ENCODE measurements at places on chromosomes 7 and 10. TPM values are rescaled to one million over a fixed set of nuclear protein-coding genes. Genes with fewer than 3 reads are reported as not detected.

The MTURN gene
- total RNA-seq = 36.3 TPM

The CDH23 gene
- total RNA-seq = 5.1 TPM

The SLC26A3 gene
- 856 TPM for total RNA-seq

The HMX2 gene
- total RNA-seq = 0.69 TPM

The ERV3-1 gene
- 38.7 TPM for total RNA-seq

The ZNF92 gene
- 8.6 TPM for total RNA-seq

The TUBAL3 gene
- 0.49 TPM for total RNA-seq

The VGF gene
- 0.29 TPM for total RNA-seq

The CRHR2 gene
- total RNA-seq = 0.12 TPM

The IDI1 gene
- total RNA-seq = 111 TPM

The CHRM2 gene
- total RNA-seq = 71.2 TPM

The BCCIP gene
- 40.7 TPM for total RNA-seq

The CYP2C9 gene
- 125 TPM for total RNA-seq

The EN2 gene
- not detected for total RNA-seq

The TMEM130 gene
- total RNA-seq = 0.26 TPM

The KBTBD2 gene
- total RNA-seq = 24.7 TPM

The ZNF467 gene
- total RNA-seq = 31.1 TPM

The LBX1 gene
- total RNA-seq = not detected
